Tibial nerve (tissue), 4 donors: ENCODE measurements at places on chromosomes 2 and 18.
A peak's percentile ranks its signal among the peaks of the same experiment; 100 is the strongest.

DNA sequence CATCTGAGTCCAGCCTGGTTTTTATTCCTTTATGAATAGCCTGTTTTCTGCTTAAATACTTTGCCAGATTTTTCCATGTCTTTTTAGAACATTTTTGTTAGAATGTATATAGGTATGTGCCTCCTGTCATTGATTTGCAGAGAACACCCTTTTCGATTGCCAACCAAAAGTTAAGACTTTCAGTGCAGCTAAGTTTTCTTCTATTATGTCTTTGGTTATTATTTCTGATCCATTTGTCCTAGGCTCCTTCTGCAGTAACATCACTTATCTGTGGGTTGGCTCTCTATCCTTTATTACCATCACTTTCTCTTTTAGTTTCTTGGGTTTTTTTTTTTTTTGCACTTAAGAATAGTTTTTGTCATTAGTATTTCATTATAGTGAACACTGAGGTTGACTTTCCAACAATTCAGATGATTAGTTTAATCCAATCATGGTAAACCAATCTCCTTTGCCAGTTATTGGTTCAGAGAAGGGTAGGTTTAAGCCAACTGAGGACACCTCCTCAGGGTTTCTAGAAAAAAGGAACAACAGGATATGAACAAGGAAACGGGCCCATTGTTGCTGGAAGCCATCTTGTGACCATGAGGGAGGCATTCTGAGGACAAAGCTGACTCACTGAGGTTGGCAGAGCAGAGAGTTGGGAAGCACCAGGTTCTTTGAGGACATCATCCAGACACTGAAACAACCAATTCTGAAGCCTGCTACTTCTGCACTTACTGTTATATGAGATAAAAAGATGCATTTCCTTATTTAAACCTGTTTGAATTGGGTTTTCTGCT lies 37.9 kb upstream of the GBX2 start:
- no peak for DNase-seq

DNA sequence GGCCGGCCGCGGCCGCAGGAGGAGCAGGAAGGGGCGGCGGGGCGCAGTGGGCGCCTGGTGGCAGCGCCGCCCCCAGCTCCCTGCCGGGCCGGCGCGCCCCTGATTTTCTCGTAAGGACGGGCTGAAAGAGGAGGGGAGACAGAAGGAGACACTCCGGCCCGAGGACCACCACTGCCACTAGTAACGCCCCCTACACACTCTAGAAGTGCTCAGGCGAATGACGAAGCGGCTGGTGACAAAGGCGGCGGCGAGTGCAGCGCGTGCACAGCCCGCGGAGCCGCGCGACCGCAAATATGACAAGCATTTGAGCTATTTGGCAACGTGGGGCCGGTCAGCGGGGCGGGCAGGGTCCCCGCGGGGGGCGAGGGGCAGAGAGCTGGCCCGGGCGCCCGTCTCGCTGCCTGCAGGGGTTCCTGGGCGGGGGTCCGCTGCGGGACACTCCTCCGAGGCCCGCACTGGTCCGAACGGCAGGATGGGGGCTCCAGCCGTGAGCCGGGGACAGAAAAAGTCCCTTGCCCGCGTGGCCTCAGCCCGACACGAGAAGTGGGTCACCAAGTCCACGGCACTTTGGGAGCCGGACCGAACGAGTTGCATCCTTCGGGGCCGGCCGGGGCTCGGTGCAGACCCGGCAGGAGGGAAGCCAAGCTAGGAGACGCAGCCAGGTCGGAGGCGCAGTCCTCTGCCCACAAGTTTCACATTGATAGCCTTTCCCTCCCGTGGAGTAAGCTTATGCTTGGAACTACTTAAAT lies 524 bp upstream of the SERTAD2 start:
- peak; percentile 70 for DNase-seq

DNA sequence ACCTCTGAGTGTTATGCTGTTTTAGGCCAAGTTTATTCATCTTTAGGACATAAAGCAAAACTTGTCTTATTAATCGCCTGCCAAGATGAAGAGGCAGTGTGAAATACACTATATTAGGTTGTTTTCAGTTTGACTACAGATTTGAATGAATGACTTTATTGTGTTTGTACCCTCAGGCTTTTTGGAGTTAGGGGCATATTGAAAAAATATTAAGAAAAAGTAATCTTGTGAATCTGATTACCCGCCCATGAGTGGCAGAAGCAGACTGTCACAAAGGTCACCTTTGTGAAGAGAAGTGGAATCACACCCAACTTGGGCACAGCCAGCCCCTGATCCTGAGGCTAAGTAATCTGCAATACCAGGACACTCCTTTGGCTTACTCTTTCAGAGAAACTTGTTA lies 382.5 kb downstream of the NYAP2 start:
- no peak for DNase-seq

DNA sequence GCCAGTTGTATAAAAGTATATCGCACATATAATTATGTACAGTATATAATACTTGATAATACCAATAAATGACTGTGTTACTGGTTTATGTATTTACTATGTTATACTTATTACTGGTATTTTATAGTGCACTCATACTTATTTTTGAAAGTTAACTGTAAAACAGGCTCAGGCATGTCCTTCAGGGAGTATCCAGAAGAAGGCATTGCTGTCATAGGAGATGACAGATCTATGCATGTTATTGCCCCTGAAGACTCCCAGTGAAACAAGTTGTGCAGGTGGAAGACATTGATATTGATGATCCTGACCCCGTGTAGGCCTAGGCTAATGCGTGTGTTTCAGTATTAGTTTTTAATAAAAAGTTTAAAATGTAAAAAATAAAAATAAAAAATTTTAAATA lies 20.3 kb upstream of the ASXL3 start:
- DNase-seq = no peak

- DNase-seq = no peak
Measured at GRCh38 chr2:155377931-155378444, 679.5 kb downstream of the KCNJ3 start.

DNA sequence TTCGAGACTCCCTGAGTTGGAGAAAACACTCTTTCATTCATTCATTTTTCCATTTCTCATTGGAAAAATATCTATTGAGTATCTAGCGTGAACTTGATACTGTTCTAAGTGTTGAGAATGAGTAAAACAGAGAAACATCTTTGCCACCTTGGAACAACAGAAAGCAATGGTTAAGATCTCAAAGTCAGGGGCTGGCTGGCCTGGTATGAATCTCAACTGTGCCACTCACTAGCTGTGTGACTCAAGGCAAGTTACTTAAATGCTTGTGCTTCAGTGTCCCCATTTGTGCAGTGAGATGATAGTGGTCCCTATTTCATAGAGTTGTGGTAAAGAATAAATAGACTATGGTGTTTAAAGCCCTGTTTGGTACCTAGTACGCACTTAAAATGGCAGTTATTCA lies 415.2 kb downstream of the NBAS start:
- DNase-seq = no peak

DNA sequence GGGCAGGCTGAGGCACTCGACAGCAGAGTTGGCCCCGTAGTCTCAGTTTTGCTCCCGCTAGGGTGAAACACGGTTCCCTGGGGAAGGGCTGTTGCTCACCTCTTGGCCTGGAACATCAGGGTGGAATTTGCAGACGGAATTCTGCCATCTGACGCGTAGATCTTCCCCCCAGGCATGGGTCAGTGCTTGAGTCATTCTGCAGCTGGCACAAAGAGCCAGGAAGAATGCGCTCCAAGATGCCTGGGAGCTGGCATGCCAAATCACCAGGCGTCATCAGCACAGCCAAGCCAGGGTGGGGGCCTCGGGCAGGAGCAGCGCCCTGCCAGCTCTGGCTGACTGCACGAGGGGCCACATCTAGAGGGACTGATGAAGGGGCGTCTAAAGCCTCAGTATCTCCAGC lies 42.7 kb downstream of the ODC1 start:
- no peak for DNase-seq

- no peak for DNase-seq
Measured at GRCh38 chr2:117436697-117437096, 377.8 kb upstream of the DDX18 start.

- DNase-seq = no peak
Measured at GRCh38 chr2:10493634-10494281, 45.6 kb upstream of the ODC1 start.

DNA sequence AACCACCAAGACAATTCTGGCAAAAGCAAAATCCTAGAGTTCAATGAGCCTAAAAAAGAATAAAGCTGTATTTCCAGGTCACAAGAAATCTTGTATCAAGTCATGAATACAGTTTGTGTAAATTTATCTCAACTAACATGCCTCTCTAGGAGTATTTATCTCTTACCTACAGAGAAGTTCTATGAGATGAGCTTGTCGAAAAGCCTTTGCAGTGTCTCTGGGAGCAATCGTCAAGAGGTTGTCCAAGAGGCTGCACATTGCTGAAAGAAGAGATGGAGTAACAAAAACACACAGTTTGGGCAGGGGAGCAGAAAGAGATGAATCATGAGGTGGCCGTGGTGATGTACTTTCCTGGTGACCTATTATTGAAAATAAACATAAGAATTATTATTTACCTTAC lies 112.0 kb upstream of the CD226 start:
- DNase-seq = no peak

DNA sequence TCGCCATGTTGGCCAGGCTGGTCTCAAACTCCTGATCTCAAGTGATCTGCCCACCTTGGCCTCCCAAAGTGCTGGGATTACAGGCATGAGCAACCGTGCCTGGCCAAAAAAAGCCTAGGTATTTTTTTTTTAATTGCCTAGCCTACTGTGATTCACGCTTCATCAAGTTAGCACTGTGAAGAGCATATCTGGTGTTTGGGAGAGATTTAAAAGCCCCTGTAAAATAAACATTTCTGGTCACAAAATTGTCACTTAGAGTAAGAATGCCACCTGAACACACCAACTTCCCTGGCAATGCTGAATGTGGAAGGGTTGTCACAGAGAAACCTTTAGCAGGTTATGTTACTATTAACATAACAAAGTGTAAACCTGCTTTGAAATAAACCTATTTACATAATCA lies 39.7 kb upstream of the CHAC2 start:
- DNase-seq = no peak

- DNase-seq = no peak
Measured at GRCh38 chr2:240508832-240509545, 48.8 kb downstream of the ANKMY1 start.

DNA sequence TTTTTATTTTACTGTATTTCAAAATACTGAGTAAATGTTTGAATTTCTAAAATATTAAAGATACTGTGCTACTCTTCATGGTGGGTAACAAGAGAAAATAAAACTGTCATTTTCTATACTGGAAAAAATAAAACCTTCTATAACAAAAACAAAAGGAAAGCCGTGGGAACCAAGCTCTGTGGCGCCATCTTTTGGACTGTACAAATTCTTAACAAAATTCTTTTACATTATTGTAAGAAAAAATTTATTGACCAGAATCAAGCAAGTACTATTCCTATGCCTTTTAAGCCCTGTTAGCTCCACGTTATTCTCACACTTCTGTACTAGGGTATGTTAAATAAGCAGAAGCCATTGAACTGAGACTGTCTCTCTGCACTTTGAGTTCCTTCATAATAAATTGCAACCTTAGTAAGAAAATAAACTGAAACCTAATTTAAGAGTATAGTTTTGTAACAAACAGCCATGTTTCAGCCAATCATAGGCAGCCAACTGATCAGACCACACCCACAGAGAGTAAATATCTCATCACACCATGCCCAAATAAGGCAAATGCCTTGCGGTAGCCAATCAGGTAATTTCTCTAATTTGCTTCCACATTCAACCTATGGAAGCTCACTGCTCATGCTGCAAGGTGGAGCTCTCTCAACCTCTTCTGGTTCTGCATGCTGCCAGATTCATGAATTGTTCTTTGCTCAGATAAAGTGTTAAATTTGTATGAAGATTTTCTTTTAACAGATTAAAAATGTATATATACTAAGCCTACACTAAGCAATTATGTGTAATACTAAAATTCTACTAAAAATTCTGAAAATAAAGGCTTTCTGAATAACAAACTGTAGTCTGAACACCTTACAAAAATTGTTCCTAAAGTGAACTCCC lies 42.2 kb downstream of the HIBCH start:
- DNase-seq = peak; percentile 9

GRCh38 chr2:53259395-53260009 lies 508.1 kb upstream of the CHAC2 start:
- no peak for DNase-seq

DNA sequence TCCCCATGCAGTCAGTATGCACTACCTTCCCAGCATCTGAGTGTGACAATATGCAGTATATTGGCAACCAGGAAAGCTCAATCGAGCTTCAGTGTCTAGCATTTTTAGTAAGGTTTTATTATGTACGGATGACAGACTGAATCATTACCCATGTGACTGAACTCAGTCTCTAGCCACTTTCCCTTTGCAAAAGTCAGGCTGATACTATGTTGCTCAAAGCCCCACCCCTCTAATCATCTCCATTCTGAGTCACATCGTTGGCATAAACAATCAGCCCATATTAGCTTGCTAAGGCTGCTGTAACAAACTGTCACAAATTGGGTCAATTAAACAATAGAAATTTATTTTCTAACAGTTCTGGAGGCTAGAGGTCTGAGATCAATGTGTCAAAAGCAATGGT lies 25.8 kb upstream of the SRD5A2 start:
- DNase-seq = no peak

- DNase-seq = no peak
Measured at GRCh38 chr2:169664978-169665930, 29.0 kb downstream of the CFAP210 start.

- peak; percentile 41 for DNase-seq
Measured at GRCh38 chr18:10482985-10483949, 28.8 kb downstream of the APCDD1 start.

DNA sequence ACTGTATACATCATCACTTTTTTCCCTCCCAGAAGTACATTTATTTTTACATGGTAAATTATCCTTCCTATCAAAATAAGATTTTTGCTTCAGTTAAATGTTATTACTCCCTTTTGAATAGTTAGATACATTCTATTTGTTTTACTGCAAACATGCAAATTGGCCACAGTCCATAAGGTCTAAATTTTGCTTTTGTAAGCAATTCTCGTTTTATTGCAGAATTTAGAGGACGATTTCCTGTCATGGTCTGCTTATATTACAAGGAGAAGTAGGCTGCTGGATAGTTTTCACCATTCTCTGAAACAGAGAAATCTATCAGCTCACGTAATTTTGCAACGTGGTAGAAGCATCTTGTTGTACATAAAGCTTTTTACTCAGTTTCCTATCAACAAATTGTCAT lies 1632.5 kb downstream of the LRP1B start:
- no peak for DNase-seq

- no peak for DNase-seq
Measured at GRCh38 chr2:140273958-140274357, 1493.8 kb upstream of the NXPH2 start.

DNA sequence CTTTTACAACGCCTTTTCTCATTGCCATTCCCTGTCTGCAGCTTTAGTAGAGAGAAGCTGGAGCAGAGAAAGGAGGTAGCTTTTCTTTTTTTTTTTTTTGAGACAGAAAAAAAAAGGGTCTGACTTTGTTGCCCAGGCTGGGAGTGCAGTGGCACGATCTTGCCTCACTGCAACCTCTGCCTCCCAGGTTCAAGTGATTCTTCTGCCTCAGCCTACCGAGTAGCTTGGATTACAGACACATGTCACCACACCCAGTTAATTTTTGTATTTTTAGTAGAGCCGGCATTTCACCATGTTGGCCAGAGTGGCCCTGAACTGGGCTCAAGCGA lies 25.0 kb upstream of the ACSL3 start:
- DNase-seq = no peak

DNA sequence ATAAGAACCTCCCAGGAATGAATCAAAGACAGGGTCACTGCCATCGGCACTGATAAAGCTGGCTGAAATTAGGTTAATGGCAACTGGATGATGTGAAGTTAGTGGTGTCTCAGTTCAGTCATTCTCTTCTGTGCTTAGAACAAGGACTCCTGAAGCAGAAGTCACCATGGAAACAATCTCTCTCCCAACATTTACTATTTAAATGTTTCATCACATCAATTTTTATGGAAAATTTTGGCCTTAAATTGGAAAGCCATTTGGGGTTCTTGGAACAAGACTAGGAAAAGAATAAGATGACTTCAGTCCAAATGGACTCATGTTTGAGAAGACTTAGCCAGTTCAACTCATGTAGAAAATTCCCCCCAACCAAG lies 15.5 kb upstream of the ARL5A start:
- no peak for DNase-seq
